ENCODE measurements at places on chromosomes 5 and 9.

DNA sequence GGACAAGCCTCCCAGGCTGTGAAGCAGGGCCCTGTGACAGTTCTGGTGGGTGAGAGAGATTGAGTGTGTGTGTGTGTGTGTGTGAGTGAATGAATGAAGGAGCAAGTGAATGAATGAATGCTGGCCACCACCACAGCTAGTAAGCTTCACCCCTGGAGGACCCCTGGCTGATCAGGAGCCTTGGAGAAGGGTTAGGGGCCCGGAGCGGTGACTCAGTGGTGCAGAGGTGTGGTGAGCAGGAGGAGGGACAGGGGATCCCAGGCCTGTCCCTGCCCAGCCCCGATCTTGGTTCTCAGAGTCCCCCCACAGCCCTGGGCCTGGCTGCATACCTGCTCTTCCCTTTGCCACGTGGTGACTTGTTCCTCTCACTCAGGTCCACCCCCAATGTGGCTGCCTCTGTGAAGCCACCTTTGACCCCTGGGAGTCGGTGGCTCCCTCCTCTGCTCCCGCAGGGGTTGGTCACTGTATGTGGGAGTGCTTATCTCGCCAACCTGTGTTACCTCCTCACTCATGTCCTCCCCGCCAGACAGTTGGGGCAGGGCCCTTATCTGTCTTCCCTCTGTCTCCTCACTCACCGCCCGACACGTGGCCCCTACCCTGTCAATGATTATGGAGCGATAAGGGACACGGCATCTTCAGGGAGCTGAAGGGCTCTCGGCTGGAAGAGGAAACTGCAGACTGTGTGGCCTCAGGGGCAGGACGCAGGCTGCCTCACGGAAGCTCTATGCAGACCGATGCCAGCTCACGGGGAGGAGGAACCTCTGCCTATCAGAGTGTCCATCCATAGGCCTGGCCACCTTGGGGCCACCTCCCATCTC lies 99.9 kb upstream of the PITX1 start:
- DNase-seq, result no peak

GRCh38 chr9:120212153-120212852 lies 367.7 kb downstream of the CDK5RAP2 start:
- no peak for DNase-seq

- DNase-seq, result no peak
These were observed 52.7 kb upstream of the ERCC6L2 start for GRCh38 chr9:95822583-95823431.

GRCh38 chr9:2215921-2216441 lies 200.8 kb downstream of the SMARCA2 start:
- DNase-seq, result no peak

- DNase-seq, result no peak
These were observed 10.7 kb downstream of the PRRC2B start for GRCh38 chr9:131404581-131404980.

- DNase-seq, result no peak
These were observed 207.1 kb upstream of the MEF2C start for GRCh38 chr5:89090037-89090436.

DNA sequence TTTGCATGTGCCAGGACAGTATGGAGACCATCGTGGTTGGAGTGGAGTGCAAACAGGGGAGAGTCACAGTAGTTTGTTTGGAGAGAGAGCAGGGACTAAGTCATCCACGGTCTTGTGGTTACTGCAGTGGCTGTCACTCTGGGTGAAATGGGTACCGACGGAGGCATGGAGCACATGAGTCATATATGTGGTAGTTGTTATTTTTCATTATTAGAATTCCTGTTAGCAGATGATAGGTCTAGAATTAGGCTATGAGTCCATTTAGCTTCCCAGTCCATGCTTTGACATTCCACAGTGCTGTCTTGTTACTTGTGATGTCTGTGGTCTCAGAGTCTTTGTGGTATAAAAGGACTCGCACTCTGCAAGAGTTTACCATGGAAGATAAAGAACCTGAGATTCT lies 303.9 kb downstream of the DMRT2 start:
- DNase-seq, result no peak

GRCh38 chr5:54206580-54207229 lies 103.7 kb downstream of the ARL15 start:
- DNase-seq, result no peak

GRCh38 chr5:52864371-52864770 lies 76.7 kb downstream of the ITGA1 start:
- DNase-seq, result no peak

GRCh38 chr5:77845324-77845646 lies 69.1 kb upstream of the TBCA start:
- DNase-seq, result no peak

DNA sequence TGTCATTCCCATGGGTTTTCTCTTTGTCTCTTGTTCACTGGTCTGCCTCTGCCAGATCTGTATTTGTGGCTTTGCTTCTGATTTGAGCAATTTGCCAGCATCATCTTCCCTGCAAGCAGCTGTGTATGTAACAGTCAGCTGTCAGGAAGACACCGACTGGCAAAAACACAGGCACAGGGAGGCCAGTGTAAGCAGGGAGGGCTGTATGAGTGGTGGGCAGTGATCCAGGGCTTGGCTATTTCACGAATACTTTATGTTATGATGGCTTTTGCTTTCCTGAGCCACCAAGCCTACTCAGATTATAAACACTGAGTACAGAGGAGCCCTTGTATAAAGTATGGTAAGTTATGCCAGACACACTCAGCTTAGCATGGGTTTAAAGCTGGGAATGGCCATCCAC lies 11.6 kb downstream of the BNIP1 start:
- DNase-seq, result no peak

GRCh38 chr5:1304033-1304432 lies 9.2 kb upstream of the TERT start:
- no peak for DNase-seq

DNA sequence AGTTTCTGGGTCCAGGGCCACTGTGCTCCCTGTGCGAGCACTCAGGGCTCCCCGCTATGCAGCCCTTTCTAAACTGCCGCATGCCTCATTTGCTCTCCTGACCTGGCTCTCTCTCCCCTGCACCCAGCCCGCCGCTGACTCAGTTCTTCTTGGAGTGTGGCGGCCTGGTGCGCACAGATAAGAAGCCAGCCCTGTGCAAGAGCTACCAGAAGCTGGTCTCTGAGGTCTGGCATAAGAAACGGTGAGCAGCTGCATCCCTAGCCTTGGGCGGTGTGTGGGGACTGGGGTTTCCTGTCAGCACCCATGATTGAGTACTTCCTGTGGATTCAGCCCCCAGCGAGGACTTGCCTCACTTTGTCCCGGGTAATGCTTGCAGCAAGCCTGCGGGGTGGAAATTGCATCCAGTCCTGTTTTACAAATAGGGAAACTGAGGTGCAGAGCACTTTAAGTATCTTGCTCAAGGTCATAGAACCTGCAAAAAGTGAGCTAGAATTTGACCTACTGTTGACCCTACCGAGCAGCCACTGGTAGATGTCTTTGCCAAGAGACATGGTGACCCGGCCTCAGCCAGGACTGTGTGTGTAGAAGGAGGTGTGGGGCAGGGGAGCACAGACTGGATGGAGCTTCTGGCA lies 27.9 kb downstream of the USP20 start:
- DNase-seq, result no peak

- DNase-seq, result no peak
These were observed 79.8 kb downstream of the XRCC4 start for GRCh38 chr5:83157163-83157562.

GRCh38 chr9:20649381-20649780 lies 27.1 kb upstream of the MLLT3 start:
- DNase-seq, result no peak

DNA sequence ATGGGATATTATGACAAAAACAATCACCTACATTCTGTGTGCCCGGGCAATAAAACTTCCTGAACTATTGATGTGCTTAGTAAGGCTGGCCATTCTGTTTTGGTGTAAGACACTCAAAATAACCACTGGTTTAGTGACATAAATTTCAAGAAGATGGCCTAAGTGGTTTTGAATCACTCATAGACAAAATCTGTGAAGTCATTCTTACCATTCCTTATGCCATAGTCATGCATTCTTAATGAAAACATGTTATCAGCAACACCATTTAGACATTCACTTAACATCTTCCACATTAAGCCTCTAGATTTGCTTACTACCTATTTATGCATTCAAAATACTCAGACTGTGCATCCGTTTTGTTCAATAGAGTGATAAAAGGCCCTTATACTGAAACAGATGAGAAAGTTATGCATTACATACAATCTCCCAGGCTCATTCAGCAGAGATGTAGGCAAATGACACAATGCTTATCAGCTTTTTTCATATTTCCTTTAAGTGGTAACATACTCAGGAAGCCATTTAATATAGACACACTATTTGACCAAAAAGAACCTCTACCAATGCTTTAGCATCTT lies 848.8 kb upstream of the DMAC1 start:
- DNase-seq, result no peak

GRCh38 chr5:72160959-72161358 lies 53.7 kb downstream of the MAP1B start:
- no peak for DNase-seq

GRCh38 chr5:96256795-96257470 lies 176.1 kb downstream of the PCSK1 start:
- DNase-seq, result no peak

- DNase-seq, result no peak
These were observed 88.6 kb downstream of the PLPPR1 start for GRCh38 chr9:101117161-101117560.

- DNase-seq, result no peak
These were observed 54.0 kb downstream of the PPIP5K2 start for GRCh38 chr5:103174147-103174546.

- DNase-seq, result no peak
These were observed 14.3 kb upstream of the SLC36A3 start for GRCh38 chr5:151317871-151318270.

DNA sequence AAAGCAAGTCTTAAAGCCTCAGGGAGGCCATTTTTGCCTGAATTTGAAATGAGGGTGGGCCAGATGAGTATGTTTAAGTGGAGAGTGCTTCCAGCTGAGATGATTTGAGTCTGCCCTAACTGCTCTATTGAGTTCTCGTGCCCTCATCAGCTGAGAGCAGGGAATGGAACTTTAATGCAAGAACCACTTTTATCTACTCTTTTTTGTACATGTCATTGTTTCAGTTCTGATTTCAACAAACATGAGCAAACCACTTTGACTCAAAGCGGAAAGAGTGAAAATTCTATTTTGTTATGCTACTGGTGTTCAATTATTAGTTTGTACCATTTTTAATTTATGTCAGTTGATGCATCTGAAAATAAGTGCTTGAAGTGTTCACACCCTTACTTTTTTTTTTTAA lies 35.8 kb downstream of the DCAF10 start:
- no peak for DNase-seq

GRCh38 chr9:2359891-2360471 lies 261.6 kb upstream of the VLDLR start:
- no peak for DNase-seq

DNA sequence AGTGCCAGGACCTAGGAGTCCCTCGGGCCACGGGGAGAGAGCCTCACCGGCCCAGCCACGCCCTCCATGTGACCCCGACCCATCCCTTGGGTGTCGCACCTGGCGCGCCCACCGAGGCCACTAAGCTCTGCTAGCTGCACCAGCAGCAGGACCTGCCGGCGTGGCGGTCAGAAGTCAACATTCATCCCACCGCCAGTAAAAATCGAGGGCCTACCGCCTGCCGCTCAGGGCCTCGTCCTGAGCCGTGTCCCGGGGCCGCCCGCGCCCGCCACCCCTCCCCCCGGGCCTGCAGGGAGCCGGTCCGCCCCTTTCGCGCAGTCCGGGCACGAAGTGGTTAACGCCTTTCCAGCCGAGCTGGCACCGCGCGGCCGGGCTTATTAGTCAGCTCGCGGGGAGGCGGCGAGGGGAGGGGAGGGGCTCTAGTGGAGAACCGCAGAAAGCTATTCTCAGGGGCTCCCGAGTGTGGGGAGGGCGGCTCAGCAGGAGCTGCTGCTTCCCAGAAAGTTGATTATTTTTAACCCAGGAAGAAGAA lies 124.4 kb downstream of the C9orf50 start:
- no peak for DNase-seq

GRCh38 chr5:150294551-150295071 lies 5.0 kb upstream of the CAMK2A start:
- no peak for DNase-seq

DNA sequence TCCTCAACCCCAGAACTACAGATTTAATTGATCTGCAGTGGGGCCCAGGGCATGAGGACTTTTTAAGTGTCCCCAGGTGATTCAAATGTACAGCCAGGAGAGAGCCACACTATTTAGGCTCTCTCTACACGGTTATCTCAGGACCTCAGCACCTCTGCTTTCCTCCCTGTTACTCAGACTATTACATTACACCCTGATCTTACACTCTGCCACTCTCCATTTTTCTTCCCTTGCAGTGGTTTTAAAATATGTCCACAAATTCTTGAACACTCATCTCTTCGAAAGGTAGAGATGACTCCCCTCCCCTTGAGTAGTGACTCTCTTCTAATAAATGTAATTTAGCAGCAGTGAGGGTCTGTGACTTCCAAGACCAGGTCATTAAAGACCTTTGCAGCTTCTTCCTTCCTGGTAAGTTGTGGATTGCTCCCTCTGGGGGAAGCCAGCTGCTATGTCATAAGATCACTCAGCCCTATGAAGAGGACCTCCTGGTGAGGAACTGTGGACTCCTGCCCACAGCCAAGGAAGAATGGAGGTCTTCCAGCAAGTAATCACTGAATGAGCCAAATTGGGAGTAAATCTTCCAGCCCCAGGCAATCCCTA lies 87.5 kb upstream of the SSBP2 start:
- no peak for DNase-seq

DNA sequence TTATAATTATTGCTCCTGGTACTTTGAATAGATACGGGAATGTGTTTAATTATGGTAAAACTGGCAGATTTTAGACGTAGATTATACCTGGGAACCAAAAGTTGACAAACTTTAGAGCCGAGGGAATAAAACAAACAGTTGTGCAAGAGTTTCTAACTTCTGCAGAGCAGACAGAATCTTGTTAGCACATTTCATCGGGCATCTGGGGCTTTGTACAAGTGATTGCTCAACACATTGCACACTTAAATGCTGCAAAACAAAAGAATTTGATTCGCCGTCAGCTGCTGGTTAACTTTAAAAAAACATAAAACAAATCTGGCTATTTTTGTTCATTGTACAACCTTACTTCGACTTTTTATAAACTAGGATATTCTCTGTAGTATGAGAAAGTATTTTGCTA lies 398.1 kb downstream of the MAN2A1 start:
- DNase-seq, result no peak

DNA sequence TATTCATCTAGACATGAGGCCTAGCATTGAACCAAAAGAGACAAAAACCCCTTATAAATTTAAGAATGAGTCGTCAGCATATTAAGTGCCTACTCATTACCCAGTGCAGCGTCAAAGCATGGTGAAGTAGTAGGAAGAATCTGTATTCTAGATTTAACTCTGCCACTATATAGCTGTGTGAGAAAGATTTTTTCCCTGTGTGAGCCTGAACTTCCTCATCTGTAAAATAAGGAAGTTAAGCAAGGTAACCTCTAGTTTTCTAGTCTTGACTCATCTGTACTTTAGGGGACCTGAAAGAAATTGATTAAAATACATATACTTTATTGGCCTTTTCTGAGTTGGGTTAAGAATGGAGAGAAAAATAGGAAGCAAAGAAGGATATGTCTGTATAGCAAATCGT lies 82.1 kb upstream of the RUSC2 start:
- DNase-seq, result no peak

All from LNCaP clone FGC (cell line).